ENCODE measurements at places on chromosomes 1 and 21.
A peak's percentile ranks its signal among the peaks of the same experiment; 100 is the strongest.

DNA sequence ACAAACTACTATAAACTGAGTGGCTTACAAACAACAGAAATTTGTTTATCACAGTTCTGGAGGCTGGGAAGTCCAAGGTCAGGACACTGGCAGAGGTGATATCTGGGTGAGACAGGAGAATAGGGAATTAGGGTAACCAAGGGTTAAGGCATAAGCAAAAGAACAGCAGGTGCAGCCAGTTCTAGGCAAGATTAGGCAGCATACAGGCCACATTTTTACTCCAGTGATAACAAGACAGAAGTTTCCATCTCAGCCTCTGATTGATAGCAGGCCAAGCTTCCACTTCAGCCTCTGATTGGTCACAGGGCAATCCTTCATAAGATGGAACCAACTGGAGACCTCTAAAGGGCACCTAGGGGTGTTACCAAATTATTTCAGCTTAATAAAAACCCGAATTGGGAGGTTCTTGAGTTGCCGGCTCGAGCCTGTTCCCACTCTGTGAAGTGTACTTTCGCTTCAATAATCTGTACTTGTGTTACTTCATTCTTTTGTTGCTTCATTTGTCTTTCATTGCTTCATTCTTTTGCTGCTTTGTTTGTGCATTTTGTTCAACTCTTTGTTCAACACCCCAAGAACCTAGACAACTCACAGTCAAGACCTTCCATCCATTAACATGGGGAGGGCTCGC is 185.6 kb downstream of the TOMM20 start:
- DNase-seq = no peak

GRCh38 chr1:244280201-244280600 is 171.5 kb downstream of the ADSS2 start:
- DNase-seq = no peak

GRCh38 chr21:28455253-28455600 is 537.5 kb downstream of the LTN1 start:
- peak; percentile 9 for DNase-seq

DNA sequence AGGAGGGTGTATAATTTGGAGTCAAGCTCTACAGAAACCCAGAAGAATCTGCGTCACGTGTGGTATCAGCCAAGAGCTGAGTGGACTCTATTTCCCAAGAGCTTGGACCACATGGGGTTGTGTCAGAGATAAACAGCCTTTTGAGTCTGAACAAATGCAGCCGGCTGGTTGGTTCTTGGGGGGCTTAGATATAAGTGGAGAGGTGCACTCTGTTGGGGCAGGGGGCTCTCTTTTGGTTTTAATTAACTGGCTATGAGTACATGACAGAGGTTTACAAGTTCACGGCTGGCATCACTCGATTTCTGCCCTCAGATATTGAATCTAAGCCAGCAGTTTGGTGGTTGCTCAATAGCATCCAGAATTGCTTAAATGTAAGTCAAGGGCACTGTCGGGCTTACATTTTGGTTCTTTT is 501 bp upstream of the MRAP start:
- no peak for DNase-seq

GRCh38 chr21:46154955-46155513 is 345 bp downstream of the FTCD start:
- DNase-seq = no peak

DNA sequence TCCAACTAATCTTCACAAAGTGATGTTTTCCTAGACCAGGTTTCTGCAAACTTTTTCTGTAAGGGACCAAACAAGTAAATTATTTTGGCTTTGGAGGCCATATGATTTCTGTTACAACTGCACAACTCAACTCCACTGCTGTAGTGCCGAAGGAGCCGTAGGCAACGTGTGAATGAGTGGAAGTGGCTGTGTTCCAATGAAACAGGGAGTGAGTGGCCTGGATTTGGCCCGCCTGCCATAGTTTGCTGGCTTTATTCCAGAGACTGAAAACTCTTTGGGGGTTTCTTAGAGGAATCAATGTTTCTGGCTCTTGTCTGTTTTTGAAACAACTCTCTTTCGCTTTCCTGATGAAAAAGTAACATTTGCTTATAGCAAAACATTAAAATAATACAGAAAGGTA is 12.6 kb upstream of the ACTL8 start:
- no peak for DNase-seq

DNA sequence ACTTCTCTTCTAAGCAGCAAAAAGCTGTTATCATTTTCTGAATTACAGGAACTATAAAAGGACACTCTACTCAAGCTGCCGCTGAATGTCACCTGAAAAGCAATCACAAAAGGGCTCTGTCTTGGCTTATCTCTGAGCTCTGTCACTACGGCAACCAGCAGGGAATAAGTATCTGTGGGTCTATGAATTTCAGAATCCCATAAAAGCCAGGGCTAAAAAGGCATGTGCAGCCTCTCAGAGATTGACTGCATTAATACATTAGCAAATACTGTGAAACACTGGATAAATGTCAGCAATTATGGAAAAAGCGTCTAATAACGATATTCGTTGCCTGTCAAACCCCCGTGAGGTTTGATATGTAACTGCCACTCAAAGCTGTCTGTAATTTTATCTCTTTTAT is 210.2 kb upstream of the DMRTA2 start:
- DNase-seq = no peak

- peak; percentile 24 for DNase-seq
These were observed 36.2 kb upstream of the EFCAB14 start for GRCh38 chr1:46755121-46755520.

DNA sequence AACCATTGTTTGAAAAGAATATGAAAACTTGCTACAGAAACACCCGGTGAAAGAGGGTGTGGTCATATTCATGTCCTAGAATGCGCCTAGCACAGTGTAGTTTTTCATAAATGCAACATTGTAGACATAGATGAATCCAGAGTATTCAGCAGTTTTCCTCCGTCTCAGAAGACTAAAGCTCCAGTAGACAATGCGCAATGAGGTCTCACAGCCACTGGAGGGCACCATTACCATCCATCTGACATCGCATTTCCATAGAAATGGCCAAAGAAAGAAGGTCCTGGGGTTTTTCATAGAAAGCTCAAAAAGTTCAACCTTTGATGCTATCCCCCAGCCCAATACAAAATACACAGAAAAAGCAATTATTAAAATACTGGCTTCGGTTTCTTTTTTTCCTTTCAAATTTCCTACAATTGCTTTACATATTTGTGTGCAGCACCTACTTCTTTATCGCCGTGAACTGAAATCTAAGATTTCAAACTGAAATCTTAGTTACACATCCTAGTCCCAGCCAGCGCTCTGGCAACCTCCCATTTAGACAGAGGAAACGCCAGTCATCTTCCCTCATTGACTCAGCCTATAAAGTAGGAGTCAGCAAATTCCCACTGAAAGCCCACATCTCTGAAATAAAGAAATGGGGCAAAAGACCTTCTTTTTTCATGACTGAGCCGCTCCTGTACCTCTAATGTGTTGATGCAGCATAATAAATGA is 3.9 kb upstream of the CD58 start:
- peak; percentile 25 for DNase-seq

- DNase-seq = no peak
These were observed 19.4 kb downstream of the ATP2B4 start for GRCh38 chr1:203645996-203646395.

DNA sequence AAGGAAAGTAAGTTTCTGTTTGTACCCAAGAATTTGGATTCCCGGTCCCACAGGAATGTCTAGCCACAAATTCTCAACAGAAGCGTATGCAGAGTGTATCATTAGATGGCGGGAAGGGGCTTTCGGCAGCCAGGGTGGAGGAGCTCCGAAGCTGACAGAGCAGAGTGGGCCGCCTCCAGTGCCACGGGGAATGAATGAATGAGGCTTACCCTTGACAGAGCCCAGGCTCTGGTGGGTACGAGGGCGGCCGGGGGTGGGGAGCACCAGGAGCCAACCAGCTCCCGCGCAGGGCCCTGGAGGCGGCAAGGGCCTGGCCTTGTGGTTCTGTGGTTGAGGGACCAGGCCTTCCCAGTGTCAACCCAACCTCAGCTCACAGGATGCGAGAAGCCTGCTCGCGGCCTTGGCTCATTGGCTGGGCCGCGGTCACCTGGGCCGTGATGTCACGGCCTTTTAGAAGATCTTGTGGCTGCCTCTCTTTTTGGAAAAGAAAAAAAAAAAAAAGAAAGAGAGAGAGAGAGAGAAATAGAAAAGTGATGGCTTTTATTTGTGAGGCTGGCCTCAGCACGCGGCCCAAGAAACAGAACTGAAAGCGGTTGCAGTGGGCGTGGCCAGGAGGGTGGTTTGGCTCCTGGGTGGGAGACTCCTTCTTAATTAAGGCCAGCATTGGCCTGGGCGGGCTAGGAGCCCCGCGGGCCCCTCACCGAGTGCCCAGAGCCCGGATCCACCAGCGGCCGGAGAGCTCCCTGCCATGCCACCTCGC is 34.9 kb upstream of the RUNX3 start:
- no peak for DNase-seq

DNA sequence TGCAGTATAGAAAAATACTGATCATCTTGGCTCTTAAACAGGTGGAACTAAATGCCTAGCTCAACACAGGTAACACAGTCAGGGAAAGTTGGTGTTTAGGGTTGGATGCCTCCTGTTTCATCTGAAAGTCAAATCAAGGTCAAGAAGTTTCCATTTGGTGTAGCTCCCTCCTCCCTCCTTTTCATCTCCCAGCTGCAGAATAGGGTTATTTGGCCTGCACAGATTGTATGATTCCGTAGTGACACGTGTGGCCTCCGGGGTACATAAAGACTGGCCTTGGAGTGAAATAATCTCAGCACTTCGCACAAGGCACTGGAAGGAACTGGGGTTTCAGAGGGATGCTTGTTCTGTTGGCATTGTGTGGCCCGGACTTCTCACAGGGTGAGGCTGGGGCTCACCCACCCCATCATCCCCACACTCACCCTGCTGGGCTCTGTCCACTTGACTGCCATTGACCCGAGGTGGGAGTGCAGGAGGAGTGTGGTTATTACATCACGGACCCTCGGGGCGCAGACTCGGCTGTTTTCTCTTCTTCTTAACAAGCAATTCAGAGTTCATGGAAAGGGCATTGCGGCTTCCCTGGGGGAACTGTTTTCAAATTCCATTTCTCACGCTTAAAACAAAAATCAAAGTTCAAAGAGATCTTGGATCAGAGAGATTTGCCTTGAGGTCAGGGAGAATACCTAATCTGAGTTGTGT is 18.4 kb downstream of the IGSF5 start:
- DNase-seq = no peak

- no peak for DNase-seq
These were observed 221.3 kb downstream of the COL24A1 start for GRCh38 chr1:85935234-85935633.

DNA sequence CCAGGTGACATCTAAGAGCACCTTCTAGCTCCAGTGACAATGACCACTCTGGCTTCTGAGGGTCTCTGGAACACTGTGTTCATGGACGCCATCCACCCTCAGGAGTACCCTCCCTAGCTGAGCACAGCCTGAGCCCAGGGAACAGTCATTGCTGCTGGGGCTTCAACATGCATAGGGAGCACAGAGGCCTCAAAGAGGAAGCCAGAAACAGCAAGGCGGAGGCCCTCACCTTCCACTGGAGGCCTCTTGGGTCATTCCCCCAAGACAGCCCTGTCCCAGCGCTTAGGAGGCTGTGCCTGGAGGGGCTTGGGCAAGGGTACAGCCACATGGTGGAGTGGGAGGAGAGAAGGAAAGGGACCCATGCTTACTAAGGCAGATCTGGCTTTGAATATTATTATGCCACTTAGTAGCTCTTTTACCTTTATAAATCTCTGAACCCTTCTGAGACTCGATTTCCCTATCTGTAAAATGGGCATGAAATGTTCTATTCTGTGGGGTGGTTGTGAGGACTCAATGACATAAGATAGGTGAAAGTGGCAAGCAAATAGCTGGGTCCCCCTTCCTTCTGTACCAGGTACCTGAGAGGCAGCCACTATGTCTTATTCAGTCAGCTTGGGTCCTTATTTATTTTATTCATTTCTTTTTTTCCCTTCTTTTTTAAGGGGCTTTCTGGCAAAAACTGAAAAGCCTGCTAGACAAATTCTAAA is 32.8 kb downstream of the PTAFR start:
- DNase-seq = no peak

DNA sequence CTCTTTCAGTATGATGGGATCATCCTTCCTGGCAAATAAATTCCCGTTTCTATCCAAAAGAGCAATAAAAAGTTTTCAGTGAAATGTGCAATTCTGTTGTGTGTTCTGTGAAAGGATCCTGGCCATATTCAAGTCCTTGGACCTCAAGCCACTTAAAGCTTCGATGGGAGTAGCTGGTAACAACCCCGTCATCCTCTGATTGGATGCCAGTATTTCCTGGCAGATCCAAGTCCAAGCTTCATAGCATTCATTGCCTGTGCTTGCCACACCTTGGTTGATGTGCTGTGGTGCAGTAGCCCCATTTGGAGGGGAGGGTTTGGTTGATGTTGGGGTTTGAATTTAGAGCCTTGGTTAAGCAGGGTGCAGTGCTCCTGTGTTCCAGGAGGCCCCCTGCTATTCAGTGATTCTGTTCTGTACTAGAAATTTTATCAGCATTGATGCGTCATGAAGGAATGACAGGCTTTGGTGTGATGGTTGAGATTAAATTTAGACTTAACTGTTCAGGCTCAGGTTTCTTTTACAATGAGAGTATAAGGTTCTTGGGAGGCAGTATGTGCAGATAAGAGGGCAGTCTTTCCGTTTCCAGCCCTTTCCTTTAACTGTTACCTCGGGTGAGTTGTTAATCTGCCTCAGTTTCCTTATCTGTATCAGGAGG is 4.9 kb downstream of the RPL11 start:
- DNase-seq = no peak

DNA sequence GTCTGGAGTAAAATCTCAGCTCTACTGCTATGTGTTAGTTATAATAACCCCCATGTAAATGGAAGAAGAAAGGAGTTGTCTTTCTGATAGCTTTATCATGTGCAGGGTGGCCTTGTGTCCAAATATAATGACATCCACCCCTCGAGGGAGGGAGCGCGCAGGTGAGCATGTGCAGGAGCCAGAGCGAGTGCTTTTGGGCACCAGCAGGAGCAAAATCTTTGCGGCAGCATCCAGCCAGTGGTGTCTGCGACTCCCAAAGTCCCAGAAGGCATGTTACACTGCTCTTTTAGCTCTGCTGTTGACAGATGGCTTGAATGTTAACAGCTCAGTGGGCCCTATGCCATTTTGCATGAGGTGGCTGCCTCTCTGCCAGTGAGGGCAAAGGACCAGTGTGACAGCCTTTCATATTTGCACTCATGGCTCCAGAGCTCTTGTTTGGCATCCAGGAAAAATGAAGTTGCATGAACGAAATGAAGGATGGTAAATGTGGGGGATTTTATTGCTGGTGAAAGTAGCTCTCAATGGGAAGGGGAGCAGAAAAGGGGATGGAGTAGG is 146.7 kb downstream of the HMCN1 start:
- no peak for DNase-seq

- no peak for DNase-seq
These were observed 25.7 kb downstream of the CRYAA start for GRCh38 chr21:43194303-43195120.

DNA sequence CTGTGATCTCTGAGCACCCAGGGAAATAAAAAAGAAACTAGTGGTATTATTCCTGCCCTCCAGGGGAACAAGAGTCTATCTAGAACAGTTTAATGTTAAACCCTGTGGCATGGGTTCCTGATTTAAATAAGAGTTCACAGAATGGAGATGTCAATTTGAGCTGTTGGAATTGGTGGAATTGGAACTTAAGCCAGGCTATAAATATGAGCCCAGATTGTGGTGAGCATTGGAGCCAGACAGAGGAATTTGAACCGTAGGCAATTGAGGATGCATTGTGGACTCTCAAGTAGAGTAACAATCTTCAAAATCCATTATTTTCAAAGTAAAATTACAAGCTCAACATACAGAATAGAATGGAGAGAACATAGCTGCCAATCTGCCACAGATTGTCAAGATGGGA is 98.2 kb downstream of the NEK7 start:
- no peak for DNase-seq

- no peak for DNase-seq
These were observed 15.2 kb upstream of the PEF1 start for GRCh38 chr1:31659889-31660288.
